Cortex of kidney (tissue), 1 donor: ENCODE measurements at places on chromosomes 4 and X.

GRCh38 chrX:112877771-112878173 is 37.1 kb upstream of the AMOT start:
- no peak for DNase-seq

DNA sequence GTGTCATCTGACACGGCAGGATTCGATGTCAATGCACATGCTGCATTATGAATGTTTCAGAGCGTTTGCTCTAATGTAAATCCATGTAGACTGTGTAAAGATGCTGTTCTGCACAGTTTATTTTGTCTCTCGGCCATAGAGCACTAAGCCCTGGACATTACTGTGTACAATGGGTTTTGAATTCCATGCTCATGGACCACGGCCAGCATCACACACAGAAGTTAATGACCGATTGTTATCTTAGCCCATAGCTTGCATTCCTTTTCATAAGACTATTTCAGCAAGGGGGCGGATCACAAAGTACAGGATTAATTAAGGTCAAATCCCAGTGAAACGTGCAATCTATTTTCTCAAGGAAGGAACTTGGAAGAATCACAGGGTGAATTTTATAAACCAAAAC is 286.1 kb upstream of the TENM3 start:
- DNase-seq: no peak

GRCh38 chrX:108702530-108702929 is 33.8 kb downstream of the IRS4 start:
- DNase-seq: no peak

- no peak for DNase-seq
Measured at GRCh38 chr4:147923854-147924253, 192.0 kb downstream of the ARHGAP10 start.

DNA sequence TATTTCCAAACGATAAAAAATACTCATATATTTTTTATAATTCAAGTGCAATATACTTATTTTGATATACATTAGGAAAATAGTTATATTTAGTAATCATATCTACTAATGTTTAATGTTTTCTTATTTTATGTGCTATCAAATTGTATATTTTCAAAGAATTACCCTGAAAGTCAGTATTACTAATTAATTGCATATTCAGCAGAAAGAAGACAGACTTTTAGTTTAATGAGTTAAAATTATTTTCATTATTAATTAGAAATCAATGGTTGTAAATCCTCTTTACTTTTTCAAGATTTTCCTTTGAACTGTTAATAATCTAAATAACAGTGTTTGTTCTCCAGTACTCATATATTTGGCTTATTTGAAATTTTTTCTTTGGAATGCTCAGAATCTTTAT is 181.3 kb upstream of the NDST4 start:
- no peak for DNase-seq

DNA sequence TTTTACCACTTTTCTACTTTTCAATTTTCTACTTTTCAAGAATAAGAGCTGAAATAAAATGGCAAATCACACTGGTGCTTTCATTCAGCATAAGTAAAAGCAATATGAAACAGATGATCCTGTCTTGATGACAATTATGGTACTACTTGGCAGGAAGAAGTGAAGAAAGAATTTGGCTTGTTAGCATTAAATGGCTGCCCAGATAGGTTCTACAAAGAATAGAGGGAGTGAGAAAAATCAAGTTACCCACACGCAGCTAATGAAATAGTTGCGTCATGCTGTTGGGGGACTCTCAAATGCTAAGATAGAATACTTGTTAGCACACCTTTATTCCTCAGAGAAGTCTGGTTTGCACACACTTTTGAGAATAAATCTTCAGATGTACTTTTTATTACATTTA is 12.5 kb upstream of the LCORL start:
- DNase-seq: no peak

- DNase-seq: no peak
Measured at GRCh38 chr4:76301068-76301774, 5.3 kb upstream of the STBD1 start.

DNA sequence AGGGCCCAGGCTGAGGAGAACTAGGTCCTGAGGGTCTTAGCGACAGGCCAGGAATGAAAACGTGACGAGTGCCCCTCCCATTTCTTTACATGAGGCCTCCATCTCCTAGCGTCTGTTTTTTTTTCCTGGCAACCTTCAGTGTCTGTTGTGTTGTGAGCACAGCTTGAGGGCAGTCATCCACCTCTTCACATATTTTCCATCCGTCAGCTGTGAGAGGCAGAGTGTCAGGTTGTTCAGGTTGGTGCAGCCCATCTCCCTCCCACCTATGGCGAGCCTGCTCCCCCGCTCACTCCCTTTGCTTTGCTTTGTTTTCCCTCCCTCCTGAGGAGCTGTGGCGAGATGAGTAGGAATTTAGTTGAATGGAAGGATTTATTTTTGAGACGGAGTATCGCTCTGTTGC is 51.7 kb upstream of the CHRNA9 start:
- DNase-seq: no peak

GRCh38 chr4:4780729-4781244 is 78.7 kb upstream of the MSX1 start:
- DNase-seq: no peak

- no peak for DNase-seq
Measured at GRCh38 chr4:137454767-137455166, 77.5 kb downstream of the PCDH18 start.

- no peak for DNase-seq
Measured at GRCh38 chr4:115678425-115678941, 565.1 kb upstream of the NDST4 start.

DNA sequence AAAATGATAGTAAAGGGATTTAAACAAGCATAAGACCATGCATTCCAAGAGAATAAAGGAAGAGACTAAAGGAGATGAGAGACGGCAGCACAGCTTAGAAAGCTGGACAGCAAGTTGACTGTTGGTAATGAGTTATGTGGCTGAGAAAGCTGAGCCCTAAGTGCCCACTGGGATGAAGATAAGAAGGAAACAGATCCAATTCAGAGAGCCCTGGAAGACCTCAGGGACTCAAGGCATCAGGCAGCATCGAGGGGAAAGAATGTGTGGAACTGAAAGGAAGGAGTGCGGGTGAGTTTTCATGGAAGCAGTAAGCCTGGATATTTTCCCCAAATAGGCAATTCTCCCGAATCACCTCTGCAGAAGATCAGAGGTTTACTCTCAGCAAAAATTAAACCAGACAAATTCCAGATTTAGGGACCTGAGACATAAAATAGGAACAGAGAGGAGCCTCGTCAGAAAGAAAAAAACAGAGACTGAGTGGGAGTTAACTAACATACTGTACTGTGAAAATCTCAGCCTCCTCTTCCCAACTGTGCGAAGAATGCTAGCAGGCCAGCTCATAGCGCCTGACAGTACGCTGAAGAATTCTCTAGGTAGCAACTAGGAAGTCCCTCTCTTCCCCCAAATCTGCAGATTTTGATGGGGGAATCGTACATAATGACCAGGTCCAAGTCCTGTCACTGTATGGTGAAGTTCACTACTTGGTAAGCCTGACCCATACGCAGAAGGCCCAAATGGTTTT is 187.7 kb upstream of the TAPT1 start:
- no peak for DNase-seq

GRCh38 chr4:15964159-15964558 is 1.2 kb upstream of the FGFBP2 start:
- DNase-seq: no peak

- DNase-seq: no peak
Measured at GRCh38 chr4:181835348-181835747, 407.9 kb upstream of the TENM3 start.

GRCh38 chr4:106049490-106049889 is 154.2 kb downstream of the NPNT start:
- DNase-seq: no peak

DNA sequence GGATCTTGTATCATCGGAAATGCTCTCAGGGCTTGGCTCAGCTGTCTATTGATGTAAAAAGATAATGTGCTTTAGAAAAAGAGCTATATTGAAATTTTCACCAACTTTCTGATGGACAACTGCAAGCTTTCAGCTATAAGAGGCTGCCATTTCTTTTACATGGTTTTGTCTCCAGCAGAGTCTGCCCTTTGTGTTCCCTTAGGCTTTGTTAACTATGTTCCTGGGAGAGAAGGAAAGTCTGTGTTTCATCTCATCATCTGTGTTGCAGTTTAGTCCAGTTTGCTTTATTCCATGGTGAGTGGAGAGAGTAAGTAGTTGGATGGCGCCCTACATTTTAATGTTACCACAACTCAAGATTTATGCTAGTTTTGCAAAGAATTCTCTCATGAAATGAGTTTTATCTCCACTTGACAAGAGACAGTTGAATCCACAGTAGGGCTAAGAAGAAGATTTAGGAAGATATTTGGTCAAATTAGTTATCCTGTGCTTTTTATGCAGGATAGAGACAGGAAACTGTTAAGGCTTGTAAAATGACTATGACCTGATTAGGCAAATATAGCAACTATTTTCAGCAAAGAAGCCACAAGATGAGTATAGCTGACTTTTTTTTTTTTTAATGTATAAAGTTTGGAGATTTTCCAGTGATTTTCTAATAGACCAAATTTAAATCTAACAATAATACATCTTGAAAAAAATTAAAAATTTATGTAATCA is 16.5 kb downstream of the SEPTIN11 start:
- no peak for DNase-seq

GRCh38 chr4:150656891-150657290 is 74.9 kb downstream of the MAB21L2 start:
- DNase-seq: no peak

DNA sequence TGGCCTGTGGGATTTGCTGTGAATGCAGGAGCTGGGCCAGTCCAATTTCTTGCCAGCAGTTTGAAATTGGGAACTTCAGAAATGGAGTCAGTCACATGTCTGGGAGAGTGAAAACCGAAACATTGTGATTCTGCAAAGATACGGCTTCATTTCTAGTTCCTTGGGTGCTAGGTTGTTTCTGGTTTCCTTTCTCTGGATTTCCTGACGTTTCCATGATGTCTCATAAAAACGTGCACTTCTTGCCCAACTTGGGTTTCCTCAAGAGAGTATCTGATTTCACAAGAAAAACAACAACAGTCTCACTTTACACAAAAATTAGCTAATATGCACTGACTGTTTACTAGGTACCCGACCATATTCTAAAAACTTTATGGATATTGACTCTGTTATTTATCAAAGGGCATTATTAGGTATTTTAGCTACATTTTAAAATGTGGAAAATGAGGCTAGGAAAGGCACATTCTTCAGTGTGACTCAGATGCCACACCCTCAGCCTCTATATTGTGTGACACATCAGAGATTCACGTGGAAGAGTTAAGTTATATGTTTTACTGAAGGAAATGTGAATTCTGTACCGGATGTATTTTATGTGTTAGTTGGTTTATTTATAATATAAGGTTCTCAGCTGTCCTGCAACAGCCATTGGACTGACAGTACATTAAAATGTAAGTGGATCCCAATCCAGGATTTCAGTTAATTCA is 225.0 kb upstream of the PUDP start:
- DNase-seq: no peak

GRCh38 chrX:9182041-9182440 is 148.1 kb upstream of the FAM9B start:
- no peak for DNase-seq

GRCh38 chr4:33427676-33428075 is 2707.5 kb downstream of the PCDH7 start:
- no peak for DNase-seq

- DNase-seq: no peak
Measured at GRCh38 chrX:20506739-20507138, 240.0 kb upstream of the RPS6KA3 start.

DNA sequence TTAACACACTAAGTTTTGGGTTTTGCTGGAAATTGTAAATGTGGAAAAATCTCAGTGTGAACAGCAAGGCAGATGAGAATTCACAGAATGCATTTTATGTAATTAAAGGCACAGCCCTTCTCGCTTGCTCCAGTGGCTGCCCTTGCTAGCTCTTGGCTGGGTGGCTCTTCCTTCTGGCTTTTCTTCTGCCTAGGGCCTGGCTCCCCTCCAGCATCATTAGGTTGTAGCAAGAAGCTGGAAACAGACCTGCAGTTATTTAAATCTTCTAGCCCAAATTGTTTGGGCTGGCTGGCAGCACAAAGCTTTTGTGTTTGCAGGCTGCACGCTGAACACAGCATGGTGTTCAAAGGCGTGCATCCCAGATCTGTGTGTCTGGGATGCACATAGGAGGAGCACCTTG is 56.5 kb downstream of the LIMCH1 start:
- no peak for DNase-seq

GRCh38 chr4:130393231-130393630 is 1297.3 kb downstream of the C4orf33 start:
- DNase-seq: no peak

- DNase-seq: no peak
Measured at GRCh38 chrX:15418041-15418706, 34.0 kb upstream of the VEGFD start.

DNA sequence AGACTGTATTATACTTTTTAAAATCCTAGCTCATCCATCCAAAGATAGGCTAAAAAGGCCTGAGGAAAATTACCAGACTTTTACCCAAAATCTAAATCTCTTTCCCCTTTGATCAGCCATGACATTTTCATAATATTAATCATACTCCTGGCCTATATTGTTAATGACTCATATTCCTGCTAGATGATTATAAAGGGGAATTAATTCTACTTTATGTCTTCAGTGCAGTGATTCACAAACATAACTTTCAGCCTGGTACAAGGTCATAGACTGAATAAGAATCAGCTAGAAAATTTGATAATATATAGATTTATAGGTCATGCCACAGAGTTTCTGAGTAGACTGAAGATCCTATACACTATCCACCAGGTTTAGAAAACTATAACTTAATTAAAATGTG is 1905.4 kb downstream of the C4orf33 start:
- no peak for DNase-seq

GRCh38 chrX:52979568-52979967 is 21.2 kb upstream of the FAM156A start:
- DNase-seq: no peak

- DNase-seq: no peak
Measured at GRCh38 chr4:123421937-123422781, 25.6 kb downstream of the SPRY1 start.

DNA sequence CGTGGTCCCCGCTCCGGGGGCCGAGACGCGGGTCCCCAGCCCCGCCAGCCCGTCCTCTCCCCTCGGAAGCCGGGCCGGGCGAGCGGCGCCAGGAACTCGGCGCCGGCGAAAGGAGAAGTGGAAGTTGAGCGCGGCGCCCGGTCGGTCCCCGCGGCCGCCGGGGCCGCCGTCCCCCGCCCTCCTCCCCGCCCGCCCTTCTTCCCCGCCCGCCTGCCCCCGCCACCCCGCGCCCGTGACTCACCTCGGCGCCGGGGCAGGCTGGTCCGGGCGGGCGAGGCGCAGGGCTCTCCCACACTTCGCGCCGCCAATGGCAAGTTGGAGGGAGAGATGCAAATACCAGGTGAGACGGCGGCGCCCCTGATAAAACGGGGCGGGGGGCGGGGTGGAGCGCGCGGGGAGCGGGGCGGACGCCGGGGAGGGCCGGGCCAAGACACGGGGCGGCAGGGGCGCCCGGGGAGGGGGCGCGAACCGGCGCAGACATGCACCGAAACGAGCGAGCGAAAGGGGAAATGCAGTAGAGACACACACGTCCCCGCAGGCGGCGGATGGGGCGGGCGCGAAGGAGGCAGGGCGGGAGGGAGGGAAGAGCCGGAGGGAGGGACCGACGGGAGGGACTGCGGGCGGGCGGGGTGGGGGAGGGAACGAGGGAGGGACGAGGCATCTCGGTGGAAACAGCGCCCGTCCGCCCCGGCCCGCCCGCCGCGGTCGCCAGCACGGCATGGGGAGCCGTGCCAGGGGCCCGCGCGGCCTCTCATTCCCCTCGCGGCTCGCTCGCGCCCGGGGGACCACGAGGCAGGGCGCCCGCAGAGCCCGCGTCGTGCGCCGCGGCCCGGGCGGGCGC is at the start of gene ELF4:
Gene ELF4 (minus strand): TSS at position 119 of the 841 bp plus-strand sequence. CDS start 29,167 bp downstream, outside the sequence.
- no peak for DNase-seq

- DNase-seq: no peak
Measured at GRCh38 chr4:51825341-51825740, 17.6 kb upstream of the DCUN1D4 start.

GRCh38 chrX:124348885-124349453 is 2.6 kb downstream of the SH2D1A start:
- DNase-seq: no peak
